ENCODE measurements at places on chromosomes 5 and 9. TPM values are rescaled to one million over a fixed set of nuclear protein-coding genes. Genes with fewer than 3 reads are reported as not detected.

GRCh38 chr5:78761840-78762239, 113.3 kb upstream of the LHFPL2 start:
- DNase-seq: no peak

GRCh38 chr5:40356248-40356647, 323.5 kb upstream of the PTGER4 start:
- DNase-seq: no peak

- no peak for DNase-seq
Measured at GRCh38 chr9:72092820-72093219, 32.4 kb upstream of the C9orf57 start.

GRCh38 chr5:6961837-6962635, 248.8 kb downstream of the TENT4A start:
- no peak for DNase-seq

GRCh38 chr5:39998518-39998917, 573.7 kb upstream of the DAB2 start:
- DNase-seq: no peak

Gene WWC1
- 0.66 TPM for total RNA-seq

Gene SPINK13
- not detected for total RNA-seq

Gene KCNN2
- total RNA-seq: 0.66 TPM

Gene TSPAN17
- total RNA-seq: 8.0 TPM

All from thymus (tissue), 14 donors.